EL (cell line): ENCODE measurements at places on chromosomes 3 and 15.

DNA sequence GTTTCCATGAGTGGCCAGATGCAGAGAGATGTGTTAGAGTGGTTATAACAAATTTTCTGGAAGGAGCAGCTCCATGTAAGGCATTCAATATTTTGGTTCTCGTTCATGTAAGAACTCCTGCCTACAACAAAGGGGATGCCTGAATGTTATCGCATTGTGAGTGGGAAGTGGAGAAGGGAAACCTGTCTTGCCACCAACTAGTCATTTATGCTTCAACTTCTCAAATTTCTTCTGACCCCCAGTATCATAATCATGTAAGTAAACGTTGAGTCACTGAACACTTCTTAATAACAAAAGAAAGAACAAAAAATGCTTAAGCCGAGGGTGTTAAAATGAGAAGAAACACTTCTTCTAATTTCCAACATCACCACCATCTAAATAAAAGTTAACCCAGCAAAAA lies 62.0 kb upstream of the MRPL3 start:
- DNase-seq = no peak

DNA sequence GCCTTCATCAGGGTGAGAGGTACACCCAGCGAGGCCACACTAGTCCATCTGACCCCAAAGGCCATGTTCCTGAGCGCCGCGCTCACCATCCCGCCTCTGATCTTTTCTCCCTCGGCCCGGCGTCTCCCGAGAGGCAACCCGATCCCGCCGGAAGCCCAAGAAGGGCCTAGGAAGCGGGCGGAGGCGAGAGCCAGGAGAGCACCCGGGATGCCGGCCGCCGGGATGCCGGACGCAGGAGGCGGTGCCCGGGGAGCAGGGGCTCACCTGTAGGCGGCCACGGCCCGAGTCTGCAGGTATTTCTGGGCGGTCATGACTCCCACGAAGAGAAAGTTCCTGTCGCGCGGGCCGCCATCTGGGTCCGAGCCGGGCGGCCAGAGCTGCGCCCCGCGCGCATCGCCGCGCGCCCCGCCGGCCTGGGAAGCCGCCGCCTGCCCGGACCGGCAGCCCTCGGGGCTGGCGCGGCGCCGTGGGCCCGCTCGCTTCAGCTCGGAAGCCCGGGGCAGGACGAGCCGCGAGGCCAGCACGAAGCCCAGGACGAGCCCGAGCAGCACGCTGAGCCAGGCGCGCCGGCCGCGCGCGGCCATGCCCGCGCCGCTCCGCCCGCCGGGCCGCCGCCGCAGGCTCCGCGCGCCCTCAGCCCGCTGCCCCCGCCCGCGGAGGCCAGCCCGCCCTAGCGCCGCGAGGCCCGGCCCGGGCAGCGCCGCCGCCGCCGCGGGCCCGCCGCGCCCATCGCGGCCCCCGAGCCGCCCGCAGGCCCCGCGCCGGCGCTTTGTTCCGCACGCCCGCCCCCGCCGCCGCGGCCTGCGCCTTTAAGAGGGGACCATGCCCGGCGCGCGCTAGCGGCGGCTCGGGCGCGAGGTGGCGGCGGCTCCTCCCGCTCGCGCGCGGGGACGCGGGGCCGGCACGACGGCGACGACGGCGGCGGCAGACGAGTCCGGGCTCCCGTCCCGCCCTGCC lies 697 bp downstream of the CHSY1 start:
- DNase-seq = peak; percentile 46

DNA sequence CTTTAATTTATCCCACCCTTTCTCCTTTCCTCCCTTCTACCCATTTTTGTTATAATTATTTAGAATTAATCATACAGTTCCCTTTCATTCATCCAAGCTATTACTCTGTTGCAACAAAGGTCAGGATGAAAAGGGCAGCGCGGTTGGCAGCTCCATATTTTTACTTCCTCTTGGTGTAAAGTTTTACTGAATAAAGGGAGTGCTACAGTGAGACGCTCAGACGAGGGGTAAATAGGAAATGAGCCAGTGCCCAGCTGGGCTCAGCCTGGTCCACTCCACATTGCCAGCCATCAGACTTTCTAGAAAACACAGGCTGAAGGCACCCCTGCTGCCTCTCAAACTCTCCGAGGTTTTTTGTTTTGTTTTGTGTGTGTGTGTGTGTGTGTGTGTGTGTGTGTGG lies 21.9 kb upstream of the ZBTB38 start:
- DNase-seq = no peak

DNA sequence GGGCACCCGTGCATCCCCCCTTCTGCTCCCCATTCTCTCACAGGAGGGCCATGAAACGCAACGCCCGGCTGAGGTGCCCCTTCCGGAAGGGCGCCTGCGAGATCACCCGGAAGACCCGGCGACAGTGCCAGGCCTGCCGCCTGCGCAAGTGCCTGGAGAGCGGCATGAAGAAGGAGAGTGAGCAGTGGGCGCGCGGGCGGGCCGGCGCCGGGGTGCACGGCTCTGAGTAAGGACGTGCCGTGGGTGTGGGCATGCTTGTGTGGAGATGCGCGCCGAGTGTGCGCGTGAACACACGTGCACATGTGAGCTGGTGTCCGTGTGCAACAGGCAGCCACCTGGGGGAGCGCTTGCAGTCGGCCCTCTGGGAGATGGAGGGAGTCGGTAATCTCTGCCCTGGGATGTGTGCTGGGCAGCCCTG lies 28.1 kb downstream of the NR1I2 start:
- peak; percentile 37 for DNase-seq

DNA sequence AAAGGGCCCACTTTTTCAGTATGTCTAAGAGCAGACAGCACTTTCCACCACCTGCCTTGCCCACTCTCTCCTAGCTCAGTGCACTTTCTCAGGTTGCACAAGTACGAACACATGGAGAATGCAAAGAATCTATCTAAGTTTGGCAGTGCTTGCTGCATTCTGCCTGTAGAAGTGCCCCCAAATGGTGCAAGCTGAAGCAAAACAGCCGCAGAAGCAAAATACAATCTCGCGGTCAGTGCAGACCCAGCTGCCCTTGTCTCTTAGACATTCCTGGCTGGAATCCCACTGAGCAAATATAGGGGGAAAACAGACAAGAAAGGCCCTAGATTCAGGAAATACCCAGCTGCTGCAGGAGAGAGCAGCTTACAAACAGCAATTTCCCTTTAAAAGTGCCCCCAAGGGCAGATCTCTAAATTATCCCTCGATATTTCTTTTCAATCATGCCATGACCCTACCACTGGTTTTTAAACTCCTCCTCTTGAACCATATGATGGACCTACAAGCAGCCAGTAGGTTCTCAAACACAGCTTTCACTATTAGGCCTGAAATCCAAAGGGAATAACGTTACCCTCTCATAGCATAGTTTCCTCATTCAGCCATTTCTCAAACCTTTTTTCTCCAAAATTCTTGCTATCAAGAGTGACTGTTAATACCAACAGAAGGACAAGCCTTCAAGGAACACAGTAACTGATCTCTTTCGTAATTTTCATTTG lies 67.0 kb downstream of the TNIK start:
- DNase-seq = no peak

DNA sequence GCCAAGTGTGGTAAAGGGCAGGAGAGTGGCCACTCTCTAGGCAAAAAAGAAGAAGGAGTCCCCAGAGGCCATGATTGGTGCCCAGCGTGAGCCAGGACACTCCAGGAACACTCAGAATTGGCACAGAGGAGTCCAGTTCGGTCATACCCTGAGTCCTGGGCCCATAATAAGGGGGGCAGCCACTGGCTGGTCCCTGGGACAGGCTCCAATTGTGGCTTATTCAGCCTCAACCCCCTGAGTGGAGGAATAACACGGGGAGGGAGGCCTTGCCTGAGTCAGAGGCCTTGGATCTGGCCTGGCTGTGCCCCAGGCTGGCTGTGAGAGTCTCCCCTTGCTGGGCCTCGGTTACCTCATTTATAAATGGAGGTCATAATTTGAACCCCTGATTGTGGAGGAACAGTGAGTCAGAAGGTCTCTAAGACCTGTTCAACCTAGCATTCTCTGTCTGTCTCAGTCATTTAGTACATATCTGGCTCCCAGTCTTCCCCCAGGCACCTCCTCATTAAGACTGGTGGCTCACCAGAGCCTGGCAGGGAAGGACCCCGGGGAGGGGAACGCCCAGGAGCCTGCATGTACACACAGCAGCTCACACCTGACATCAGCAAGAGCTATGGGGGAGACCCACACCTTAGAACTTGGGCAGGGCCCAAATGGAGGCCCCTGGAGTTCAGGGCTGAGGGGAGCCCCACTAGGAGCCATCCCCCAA lies 95.9 kb upstream of the ATP2B2 start:
- DNase-seq = peak; percentile 5
